ENCODE measurements at places on chromosomes 1 and 21. TPM values are rescaled to one million over a fixed set of nuclear protein-coding genes. Genes with fewer than 3 reads are reported as not detected.

GRCh38 chr1:218985424-218985984 lies 188.2 kb upstream of the LYPLAL1 start:
- H3K4me1 ChIP-seq: no peaks in the 10 kb centered on the region
- no peaks in the 10 kb centered on the region for H3K36me3 ChIP-seq
- H3K27ac ChIP-seq: no peak overlapping the region
- H3K27me3 ChIP-seq: no peaks in the 10 kb centered on the region
- no peak for DNase-seq
- H3K4me3 ChIP-seq: no peak overlapping the region

- no peaks in the 10 kb centered on the region for H3K27me3 ChIP-seq
- no peaks in the 10 kb centered on the region for H3K36me3 ChIP-seq
- no peak overlapping the region for H3K27ac ChIP-seq
Measured at GRCh38 chr1:228723287-228723686, 12.0 kb upstream of the RHOU start.

GRCh38 chr1:20194757-20195461 lies 8.6 kb upstream of the PLA2G2C start:
- no peaks in the 10 kb centered on the region for H3K4me1 ChIP-seq
- peak; percentile 68 for DNase-seq
- no peaks in the 10 kb centered on the region for H3K36me3 ChIP-seq
- no peak overlapping the region for H3K27ac ChIP-seq

DNA sequence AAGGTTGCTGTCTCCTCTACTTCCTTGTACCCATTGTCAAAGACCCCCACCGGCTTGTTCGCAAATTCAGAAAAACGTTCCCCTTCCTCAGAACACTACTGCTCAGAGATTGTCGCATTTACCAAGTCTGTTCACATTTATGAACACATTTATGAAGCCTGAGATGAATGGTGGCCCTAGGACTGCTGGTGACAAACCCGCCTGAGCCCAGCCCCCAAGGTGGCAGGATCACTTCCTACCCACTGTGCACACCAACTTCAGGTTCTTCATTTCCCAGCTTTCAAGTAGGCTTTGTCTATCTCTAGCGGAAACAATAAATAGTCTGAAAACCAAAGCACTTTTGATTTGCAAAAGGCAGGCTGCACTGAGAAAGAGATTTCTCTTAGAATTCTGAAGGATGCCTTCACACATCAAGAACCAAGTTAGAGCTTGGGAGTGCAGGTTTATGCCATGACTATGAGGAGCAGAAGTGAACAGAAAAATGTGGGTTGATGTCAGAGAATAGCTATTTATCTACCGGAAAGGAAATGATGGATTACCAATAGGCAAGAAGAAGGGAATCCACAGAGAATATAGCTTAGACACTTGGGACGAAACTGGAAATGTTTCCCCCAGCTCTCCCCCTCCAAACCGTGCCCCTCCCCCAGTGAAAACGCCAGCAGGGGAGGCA lies 200.5 kb downstream of the TOMM20 start:
- no peak overlapping the region for H3K4me3 ChIP-seq
- no peaks in the 10 kb centered on the region for H3K27me3 ChIP-seq
- peaks cover 10% of the 10 kb centered on the region for H3K4me1 ChIP-seq
- no peaks in the 10 kb centered on the region for H3K36me3 ChIP-seq
- no peak for DNase-seq
- H3K27ac ChIP-seq: no peak overlapping the region

DNA sequence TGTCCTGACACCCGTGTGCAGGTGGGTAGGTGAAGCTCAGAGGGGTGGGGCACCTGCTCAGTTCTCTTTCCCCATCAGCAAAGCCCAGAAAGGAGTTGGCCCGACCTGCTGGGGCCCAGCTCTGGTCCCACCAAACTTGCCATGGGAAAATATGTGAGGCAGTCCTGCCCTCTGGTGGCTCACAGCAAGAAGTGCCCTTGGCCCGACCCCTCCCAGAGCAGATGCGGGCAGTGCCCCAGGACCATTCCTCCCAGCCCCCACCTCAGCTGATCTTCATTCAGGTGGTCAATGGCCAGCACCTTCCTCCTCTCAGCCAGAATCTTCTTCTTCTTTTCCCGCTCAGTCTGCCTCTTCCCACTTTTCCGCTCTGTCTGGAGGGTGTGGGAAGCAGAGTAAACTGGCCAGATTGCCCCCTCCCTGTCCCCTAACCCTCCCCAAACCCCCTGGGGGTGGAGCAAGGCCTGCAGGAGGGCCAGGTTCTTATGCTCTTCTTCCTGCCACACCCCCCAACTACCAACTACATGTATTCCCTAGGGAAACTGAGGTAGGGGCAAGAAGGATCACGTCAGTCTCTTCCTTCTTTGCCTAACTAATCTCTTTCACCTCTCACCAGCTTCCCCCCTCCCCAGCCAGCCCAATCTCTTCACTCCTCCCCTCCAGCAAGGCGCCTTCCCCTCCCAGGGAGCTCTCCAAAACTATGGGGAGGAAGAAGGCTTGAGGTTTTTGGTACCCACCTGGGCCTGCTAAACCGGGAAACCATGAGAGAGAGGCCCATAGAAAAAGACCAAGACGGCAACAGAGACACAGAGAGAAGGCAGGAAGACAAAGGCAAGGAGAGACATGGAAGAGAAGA lies 15.6 kb downstream of the TNNT2 start:
- H3K27me3 ChIP-seq: no peaks in the 10 kb centered on the region
- peak overlapping the region; percentile 39 for H3K27ac ChIP-seq
- H3K4me1 ChIP-seq: no peaks in the 10 kb centered on the region
- no peak overlapping the region for H3K4me3 ChIP-seq
- peak; percentile 55 for DNase-seq

DNA sequence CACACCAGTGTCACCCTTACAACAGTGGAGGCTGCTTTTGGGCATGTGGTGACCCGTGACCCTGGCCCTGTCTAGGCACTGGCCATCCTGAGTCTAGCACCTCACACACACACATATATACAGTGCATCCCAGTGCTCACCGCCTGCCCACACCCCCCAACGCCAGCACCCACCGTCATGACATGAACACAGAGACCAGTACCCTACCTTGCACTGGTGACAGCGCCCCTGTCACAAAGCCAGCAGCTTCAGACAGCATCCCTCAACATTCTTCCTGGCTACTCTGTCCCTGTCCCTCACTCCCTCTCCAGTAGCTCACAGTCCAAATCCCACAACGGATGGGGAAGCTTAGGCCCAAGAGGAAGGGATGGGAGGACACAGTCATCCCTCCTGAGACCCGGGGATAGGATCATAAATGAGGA lies 27.1 kb downstream of the AHDC1 start:
- H3K4me1 ChIP-seq: peaks cover 20% of the 10 kb centered on the region
- no peaks in the 10 kb centered on the region for H3K36me3 ChIP-seq
- no peaks in the 10 kb centered on the region for H3K27me3 ChIP-seq
- DNase-seq: no peak
- peak overlapping the region; percentile 2 for H3K27ac ChIP-seq

DNA sequence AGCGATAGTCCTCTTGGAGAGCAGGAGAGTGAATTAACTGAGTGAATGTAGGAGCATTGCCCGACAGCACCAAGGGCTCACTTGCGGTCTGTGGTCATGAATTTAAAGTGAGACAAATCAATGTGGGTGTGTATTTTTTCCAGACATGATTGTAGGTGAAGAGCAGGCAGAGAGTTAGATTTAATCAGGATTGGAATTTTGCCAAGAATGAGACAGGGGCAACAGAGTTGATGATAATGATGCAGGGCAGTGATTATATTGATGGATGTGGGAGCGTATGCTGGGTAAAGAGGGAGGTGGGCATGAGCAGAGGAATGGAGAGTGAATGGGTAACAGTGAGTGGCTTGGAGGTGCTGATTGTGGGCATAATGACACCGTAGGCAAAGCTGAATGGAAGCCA lies 20.0 kb upstream of the SYT6 start:
- no peak overlapping the region for H3K27ac ChIP-seq
- no peak overlapping the region for H3K4me3 ChIP-seq

DNA sequence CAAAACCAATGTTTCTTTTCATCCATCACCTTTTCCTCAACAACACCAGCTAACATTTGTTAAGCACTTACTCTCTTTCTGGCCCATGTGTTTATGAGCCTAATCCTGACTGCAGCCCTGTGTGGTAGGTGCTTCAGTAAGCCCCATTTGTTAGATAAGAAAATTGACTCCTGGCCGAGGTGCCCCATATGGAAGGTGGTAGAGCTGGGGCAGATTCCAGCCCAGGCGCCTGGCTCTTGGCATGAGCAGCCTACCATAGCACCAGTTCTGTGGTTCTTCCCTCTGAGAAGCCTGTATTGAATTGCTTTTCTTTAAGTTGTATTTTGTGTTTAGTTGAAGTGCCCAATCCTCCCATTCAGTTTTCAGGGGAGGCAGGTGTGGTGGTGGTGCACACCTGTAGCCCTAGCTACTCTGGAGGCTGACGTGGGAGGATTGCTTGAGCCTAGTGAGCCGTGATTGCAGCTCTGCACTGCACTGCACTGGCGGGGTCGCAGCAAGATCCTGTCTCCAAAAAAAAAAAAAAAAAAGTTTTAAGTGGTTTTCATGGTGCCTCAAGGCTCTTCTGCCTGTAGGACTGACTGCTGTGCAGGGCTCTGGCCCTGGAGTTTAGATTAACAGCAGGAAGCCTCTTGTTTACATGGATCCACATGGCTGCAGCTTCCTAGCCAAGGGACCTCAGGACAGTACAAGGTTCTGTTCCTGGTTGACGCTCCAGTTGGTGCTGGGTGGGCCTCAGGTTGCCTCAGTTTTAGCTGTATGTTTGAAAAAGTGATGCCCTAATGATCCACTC lies 125.9 kb downstream of the MRPS6 start:
- no peaks in the 10 kb centered on the region for H3K36me3 ChIP-seq
- DNase-seq: no peak
- no peaks in the 10 kb centered on the region for H3K27me3 ChIP-seq
- H3K27ac ChIP-seq: peak overlapping the region; percentile 53
- H3K4me1 ChIP-seq: peaks cover 6% of the 10 kb centered on the region

GRCh38 chr1:48923116-48923515 lies 146.4 kb upstream of the BEND5 start:
- H3K27me3 ChIP-seq: no peaks in the 10 kb centered on the region
- H3K27ac ChIP-seq: no peak overlapping the region
- no peaks in the 10 kb centered on the region for H3K4me1 ChIP-seq
- H3K36me3 ChIP-seq: no peaks in the 10 kb centered on the region
- no peak for DNase-seq
- H3K4me3 ChIP-seq: no peak overlapping the region

DNA sequence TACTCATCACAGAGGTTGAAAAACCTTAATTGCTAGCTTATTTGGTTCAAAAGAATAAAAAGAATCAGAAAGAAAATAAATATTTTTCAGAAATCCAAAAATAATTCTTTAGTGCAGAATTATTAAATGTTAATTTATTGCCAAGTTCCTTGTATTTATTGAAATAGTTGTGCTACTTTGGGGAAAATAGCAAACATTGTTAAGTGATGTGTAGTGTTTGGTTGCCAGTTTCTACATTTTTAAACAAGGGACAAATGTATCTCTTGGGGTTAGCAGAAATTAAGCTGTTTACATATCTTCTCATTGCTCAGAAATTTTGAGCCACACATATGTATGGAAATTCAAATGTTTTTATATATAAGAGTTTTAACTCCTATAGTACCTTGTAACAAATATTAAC lies 775.0 kb downstream of the USP25 start:
- no peaks in the 10 kb centered on the region for H3K27me3 ChIP-seq
- no peaks in the 10 kb centered on the region for H3K36me3 ChIP-seq
- no peak overlapping the region for H3K4me3 ChIP-seq
- H3K27ac ChIP-seq: no peak overlapping the region
- no peaks in the 10 kb centered on the region for H3K4me1 ChIP-seq
- DNase-seq: no peak

GRCh38 chr1:32889731-32890278 lies 3.5 kb downstream of the HPCA start:
- peaks cover 25% of the 10 kb centered on the region for H3K27me3 ChIP-seq
- no peak overlapping the region for H3K4me3 ChIP-seq
- DNase-seq: no peak

DNA sequence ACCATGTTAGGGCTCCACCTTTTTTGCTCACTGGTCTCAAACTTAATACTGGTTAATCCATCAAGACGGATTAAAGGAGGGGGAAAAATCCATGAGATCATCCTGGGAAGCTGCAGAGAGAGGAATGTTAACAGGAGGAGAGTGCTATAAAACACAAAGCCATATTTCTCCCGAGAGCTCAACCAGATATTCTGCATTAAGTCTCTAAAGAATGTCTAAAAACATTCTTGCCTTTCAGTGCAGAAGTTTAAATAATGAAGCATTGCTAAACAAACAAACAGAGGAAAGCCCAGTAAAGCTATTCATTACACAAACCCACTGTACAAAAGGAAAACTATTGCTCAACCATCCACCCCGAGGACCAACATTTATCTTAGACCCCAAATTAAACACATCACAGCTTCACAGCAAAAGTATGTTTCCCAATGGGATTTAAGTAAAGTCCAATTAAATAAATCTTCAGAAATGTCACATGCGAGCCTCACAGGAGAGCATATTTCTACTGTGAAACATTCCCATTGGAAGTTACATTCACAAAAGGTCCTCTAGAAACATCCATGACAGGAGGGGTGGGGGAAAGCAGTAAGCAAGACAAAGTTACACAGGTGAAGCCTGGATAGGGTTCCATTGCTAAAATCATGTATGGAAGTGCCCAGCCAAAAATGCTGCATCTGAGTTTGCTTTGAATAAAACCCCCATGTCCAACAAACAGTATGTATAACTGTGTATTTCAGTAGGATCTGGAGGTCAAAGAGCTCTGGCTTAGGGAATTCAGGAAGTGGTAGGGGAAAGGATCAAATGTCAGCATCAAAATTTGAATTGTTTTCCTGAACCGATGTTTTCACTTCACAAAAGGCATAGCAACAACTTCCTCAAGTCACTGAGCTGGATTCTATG lies 23.3 kb downstream of the DUSP10 start:
- no peak overlapping the region for H3K4me3 ChIP-seq
- H3K4me1 ChIP-seq: peaks cover 49% of the 10 kb centered on the region
- no peaks in the 10 kb centered on the region for H3K36me3 ChIP-seq
- no peaks in the 10 kb centered on the region for H3K27me3 ChIP-seq
- no peak overlapping the region for H3K27ac ChIP-seq

The MAD2L2 gene
- total RNA-seq: 23.4 TPM

The DNAJC6 gene
- 5.0 TPM for total RNA-seq

The EXOC8 gene
- 19.0 TPM for total RNA-seq

The VASH2 gene
- 11.0 TPM for total RNA-seq

All from lung (tissue), 17 donors.